ENCODE measurements at places on chromosomes 12 and 14.

DNA sequence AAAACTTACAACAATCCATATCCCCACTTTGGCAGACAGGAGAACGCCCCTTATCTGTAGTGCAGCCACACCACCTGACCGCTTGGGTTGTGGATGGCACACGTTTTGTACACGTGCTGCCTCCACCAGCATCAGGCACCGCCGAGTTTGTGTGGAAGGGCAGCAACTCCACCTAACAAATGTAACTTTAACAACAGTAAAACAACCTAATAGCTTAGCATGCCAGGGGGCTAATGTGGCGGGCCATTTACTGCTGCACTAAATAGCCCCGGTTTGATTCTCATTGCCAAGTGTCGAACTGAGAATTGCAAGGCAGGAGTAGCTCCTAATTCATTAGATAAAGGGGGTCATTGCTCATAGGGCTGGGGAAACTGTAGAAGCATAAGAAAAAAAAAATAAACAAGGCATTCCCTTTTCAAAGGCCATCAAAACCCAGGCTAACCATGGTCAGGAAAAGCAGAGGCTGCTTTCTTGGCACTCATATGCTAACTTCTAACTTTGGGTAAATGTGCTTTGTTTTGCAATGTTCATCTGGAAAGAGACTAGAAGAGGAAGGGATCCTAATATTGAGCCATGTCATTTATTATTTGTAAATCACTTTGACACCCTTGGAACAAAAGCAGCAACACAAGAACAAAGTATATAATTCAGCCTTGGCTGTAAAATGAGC, 279.7 kb upstream of the SOX5 start:
- DNase-seq = no peak

DNA sequence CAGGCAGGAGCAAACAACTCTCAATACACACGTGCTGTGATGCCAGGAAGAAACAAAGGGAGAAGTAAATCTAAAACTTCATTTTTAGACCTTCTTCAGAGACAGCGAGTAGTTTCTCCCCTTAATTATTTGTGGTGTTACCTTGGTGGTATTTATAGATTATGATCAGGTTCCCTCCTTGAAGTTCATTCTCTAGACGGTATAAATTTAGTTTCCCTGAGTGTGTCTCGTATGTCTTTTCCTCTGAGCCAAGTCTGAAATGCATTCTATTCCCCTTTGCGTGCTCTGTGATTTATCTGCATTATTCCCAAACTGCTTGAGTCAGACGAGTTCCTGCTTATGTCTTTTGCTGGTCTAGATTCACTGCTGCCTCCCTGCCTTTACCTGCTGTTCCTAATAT, 65.2 kb downstream of the TRHDE start:
- DNase-seq = no peak

DNA sequence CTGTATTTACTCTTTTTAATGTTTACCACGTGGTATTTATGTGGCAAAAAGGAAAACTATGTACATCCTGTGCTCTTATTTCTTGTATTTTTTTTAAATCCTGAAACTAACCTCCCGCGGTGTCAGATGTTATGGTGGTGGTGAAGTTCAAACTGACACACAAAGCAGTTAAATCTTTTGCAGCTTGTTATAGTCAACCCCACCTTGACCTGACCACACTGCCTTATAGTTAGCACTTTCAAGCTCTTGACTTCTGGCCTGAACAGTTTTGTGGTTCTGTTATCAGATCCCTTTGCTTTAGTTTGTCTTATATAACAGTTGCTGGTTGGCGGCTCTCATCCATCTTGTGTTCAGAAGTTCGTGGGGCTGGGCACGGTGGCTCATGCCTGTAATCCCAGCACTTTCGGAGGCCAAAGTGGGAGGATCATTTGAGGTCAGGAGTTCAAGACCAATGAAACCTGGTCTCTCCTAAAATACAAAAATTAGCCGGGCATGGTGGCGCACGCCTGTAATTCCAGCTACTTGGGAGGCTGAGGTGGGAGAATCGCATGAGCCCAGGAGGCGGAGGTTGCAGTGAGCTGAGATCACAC, 2.1 kb downstream of the UNG start:
- peak; percentile 8 for DNase-seq

- no peak for DNase-seq
Measured at GRCh38 chr12:73017981-73018380, 745.8 kb downstream of the TRHDE start.

Measured in T-helper 1 cell (primary cell).